HTR-8/SVneo (cell line): ENCODE measurements at places on chromosomes 6 and 20.

GRCh38 chr6:27505209-27506027, 32.5 kb upstream of the ZNF184 start:
- no peak for DNase-seq

DNA sequence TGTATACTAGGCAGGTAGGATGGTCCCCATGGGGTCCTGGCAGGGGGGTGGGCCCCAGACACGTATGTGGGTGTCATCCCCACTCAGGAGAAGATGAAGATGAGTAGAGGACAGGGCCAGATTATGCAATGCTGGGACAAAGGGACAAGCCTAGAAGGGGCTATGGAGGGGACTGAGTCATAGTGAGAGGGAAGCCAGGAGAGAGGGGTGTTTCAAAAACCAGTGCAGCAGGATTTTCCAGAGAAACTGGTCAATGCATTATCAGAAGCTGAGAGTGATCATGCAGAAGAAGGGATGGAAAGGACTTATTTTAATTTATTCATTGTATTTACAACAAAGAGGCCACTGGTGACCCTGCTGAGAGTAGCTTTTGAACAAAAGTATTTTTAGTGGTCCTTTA, 74.0 kb downstream of the PPP1R3G start:
- DNase-seq, result no peak

GRCh38 chr20:34708621-34709043, 4.5 kb downstream of the TP53INP2 start:
- DNase-seq, result no peak

- no peak for DNase-seq
Measured at GRCh38 chr20:12305188-12305950, 387.7 kb downstream of the BTBD3 start.

DNA sequence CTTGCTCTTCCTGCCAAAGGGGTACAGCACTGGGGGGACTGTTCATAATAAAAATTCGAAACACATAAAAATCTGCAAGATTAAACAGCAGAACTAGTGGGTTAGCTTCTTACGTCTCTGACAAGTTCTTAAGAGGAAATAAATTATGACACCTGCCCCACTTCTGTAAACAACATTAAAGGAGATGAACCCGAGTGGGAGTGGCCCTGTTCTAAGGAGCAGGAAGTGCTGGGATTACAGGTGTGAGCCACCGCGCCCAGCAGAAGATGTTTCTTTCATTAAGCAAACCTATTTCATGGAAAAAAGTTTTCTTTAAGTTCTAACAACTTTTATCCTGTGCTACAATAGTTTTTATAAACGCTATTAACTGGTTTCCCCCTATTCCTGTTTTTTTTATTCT, 24.6 kb downstream of the USP45 start:
- DNase-seq, result no peak

DNA sequence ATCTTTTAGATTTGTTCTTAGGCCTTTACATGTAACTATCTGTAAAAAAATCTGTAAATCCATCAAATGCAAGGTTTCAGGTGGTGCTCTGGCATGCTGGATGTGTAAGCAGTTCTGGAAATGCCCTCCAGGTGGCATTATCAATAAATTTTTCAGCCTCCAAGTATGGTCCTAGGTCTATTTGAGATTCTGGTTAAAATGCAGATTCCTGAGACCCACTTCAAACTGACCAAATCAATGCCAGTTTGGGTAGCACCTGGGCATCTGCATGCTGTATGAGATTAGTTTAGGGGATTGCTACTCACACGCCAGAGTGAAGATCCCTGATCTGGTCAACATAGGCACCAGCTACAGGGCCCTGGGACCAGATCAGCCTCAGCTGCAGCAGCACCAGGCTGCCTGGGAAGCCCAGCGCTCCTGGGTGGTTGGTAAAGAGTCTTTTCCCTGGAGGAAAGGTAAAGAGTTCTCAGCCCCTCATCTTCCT, 507.3 kb upstream of the CITED2 start:
- DNase-seq, result no peak

DNA sequence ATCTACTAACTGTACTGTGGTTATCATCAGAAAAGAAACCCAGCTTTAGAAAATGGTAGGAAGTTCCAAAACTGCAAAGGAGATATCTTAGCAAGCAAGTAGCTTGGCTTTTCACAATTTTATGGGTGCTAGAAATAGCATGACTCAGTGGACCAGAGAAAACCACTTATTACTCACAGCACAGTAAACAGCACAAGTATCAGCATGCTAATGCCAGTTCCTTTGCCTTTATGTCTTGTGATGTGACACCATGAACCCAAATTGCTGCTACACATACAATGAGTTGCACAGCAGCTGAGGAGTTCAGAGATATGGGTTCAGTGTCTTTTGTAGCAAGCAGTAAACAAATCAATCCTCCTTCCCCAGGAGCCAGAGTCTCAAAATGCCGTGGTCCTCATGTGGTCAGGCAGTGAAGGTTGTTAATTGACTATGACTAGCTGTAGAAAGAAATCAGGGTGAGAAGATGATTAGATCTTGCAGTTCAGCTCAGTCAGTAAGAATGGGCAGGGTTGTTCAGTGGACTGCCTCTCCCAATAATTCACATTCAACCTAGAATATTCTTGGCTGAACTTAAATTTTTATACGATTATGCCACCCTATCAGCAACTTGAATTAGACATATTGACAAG, 73.3 kb downstream of the OPRM1 start:
- DNase-seq, result no peak

DNA sequence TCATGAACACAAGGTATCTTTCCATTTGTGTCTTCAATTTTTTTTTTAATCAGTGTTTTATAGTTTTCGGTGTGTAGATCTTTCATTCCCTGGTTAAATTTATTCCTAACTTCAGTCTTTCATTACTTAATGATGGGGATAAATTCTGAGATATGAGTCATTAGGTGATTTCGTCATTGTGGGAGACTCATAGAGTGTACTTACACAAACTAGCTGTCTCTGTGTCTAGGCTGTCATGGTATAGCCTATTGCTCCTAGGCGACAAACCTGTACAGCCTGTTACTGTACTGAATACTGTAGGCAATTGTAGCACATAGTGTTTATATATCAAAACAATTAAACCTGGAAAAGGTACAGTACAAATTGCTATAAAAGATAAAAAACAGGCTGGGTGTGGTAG, 42.1 kb downstream of the SMAP1 start:
- no peak for DNase-seq

DNA sequence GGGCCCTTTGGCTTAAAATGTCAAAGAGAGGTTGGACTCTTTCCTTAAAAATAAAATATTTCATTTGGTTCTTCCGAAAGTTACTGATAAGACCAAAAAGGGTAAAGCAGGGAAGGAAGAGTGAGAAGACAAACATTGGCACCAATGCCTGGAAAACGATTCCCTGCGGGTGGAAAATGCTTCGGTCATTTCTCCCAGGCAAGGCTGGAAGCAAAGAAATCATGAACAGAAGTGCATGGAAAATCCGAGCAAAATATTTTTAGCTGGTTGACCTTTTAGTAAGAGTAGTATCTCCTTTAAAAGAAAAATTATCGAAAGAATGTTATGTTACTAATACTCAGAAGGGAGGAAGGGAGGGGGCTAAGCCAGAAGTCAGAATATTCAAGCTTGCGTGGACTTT, 62.7 kb downstream of the TMEM170B start:
- no peak for DNase-seq

DNA sequence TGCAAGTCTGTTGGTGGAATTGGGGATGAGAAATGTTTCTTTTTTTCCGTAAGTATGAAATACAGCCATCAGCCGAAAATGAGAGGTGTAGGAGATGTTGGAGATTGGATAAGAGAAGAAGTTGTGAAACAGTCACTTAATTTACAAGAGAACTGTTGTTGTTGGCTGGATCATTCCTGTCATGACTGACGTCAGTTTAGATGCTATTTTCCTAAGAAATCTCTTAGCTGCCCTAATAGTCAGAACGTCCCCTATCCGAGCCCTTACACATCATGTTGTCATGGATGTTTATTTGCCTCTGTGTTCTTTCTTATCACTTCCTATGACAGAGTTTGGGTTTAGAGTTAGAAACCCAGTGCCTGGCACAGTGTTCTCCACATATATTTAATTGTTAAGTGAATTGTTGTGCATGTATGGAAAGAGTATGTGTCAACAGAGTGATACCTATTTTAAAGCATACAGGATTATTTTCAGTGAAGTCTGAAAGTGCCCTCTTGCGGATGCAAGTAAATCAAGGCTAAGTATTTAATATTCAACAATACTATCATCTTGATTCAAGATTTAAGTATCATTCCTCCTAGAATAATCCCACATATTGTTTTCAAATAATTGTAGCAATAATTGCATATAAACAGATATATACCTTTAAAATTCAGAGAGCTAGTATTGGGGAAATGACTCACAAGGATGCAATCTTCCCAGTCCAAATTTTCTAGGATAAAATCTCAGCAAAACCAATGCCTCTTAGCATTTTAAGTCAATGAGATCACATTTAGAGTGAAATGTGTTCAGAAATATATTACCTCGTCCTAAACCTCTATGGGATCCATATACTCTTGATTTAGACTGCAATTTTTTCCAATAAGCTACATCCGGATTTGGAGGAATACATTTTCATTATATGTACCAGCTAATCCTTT, 309.9 kb upstream of the NOX3 start:
- peak; percentile 14 for DNase-seq

DNA sequence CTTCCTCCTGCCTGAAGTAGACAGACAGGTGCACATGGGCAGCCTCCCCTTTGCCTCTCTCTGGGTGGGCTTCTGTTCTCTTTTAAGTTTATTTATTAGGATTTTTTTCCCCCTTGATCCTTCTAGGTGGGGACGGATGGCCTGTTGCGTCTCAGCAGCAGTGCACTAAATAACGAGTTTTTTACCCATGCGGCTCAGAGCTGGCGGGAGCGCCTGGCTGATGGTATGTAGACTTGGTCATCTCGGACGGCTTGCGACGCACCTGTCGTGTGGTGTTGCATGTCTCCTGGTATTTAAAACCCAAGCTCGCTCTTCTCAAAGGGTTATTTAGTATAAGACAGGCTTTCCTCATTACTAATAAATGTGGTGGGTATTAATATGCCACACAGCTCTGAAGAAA, 73.3 kb downstream of the ASXL1 start:
- DNase-seq, result no peak

DNA sequence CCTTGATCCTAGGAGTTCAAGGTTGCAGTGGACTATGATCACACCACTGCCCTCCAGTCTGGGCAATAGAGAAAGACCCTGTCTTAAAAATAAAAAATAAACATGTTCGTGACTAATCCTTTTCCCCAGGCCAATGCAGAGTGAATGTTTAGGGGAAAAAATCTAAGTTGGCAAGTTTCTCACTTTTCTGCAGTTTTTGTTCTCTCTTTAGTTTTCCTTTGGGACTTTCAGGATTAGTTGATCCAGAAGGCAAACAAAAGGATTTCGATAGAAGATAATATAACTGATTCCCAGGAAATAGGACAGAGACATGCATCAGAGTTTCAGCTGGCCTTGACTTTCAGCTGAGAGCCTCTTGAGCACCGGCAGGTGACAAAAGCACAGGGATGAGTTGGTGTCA, 53.3 kb downstream of the SOD2 start:
- no peak for DNase-seq

DNA sequence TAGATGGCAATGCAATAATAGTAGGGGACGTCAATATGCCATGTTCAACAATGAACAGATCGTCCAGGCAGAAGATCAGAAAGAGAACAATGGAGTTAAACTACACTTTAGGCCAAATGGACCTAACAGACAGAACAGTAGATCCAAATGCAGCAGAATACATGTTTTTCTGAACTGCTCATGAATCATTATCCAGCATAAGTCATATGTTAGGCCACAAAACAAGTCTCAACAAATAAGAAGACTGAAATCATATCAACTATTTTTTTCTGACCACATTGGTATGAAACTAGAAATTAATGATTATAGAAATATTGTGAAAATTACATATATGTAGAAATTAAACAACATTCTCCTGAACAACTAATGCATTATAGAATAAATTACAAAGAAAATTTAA, 10.2 kb upstream of the DEFB125 start:
- DNase-seq, result no peak

DNA sequence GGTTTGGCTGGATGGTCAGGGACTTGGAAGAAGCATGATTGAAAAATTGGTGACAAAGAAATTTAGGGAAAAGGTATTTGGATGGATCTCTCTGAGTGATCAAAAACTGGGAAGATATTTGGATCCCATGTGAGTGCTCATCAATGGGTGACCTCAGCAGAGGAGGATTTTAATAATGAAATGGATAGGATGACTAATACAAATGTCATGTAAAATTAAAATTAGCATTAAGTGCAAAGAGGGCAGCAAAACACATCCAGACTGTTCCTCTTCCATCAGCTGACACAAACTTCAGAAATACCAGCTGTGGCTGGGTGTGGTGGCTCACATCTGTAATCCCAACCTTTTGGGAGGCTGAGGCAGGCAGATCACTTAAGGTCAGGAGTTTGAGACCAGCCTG, 151.7 kb downstream of the THBS2 start:
- no peak for DNase-seq

- DNase-seq, result no peak
Measured at GRCh38 chr6:126797981-126798380, 320.5 kb upstream of the RSPO3 start.

DNA sequence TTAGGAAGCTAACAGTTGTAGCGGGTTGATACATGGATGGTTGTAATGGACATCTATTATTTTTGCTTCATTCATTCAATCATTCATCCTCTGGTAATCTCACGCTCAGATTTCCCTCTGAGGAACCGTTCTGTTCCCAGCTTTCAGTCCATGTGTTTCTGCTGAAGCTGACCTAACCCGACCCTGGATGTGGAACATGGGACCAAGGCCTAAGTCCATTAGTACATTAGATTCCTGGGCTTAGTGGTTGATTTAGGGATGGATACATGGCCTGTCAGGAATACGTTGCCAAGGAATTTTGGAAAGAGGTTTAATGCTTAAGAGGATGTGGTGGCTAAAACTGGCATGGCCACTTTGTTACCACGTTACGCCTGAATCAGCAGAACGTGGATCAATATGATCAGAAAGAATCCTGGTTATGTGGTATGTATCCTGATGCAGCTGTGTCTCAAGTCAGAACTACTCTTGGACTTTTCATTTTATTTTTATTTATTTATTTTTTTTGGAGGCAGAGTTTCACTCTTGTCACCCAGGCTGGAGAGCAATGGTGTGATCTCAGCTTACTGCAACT, 4.1 kb upstream of the DHX35 start:
- DNase-seq, result no peak

GRCh38 chr6:100575921-100576320, 111.2 kb upstream of the SIM1 start:
- no peak for DNase-seq
